Activated CD4-positive, alpha-beta T cell treated with anti-CD3 and anti-CD28 coated beads for 36 hours (primary cell): ENCODE measurements at places on chromosomes 5 and 9.

GRCh38 chr5:160230686-160231527 lies 1.6 kb downstream of the FABP6 start:
- peak; percentile 33 for DNase-seq

DNA sequence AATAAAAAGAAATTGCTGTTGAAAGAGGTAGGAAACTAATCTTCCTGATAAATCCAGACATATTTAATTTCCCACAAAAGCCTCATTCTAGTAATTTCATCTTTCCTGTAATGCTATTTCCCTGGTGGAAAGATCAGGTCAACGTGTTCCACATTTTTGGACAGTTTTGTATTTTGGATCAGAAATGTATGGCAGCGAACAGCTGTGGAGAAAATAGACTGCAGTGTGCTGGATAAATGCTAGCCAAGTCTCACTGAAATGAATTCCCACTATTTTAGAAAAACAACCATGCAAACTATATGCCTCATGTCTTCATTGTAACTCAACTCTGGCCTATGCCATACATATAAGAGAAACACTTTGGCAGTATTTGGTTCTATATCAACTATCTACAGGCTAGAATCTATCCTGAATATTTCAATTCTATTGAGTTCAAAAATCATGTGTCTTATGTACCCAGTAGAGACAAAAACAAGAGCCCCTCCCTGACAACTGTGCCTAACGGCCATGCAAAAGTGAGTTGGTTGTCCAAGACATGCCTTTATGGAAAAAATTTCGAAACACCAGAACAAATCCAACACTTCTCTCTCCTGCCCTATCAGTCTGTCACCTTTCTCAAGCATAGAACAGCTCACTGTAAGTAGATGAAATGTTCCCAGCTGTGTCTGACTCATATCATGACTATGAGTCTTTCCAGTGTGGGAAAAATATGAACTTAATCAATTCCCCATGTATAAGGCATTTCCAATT lies 191.3 kb upstream of the NREP start:
- no peak for DNase-seq

DNA sequence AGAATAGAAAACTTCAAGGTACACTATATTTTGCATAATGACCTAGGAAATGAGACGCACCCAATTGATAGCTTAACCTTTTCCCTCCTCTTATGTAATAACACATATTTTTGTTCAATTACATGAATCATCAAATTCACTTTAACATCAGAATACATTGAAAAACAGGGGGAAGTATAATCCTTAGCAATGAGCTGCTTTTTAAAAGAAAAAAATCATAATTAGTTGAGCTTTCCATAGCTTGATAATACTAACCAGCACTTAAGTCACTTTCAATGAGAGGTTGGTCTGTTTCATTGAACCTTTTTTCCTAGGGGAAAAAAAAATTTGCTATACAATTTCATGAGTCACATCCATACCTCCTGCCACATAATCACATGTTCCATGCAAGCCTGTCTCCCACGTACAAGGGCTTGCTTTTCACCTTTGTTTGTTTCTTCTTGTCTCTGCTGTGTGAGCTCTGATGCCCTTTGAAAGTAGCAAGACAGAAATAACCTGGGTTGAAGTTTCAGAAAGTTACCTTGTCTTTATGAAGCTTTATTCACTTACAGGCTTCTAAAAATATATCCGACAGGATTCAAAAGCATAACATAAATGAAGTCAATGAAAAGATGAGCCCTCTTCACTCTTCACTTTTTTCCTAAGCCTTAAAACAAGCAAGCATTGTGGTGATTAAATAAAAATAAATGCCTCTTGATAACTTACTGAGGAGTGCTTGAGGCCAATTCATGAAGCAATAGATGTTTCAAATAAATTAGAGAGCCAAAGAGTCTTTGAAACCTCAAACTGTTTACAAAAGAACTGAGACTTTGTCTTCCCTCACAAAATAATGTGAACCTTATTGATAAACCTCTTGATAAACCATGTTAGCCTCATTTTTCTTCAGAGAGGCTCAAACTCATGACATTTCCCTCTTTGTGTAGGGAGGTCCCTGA lies 108.5 kb downstream of the FEM1C start:
- no peak for DNase-seq

- DNase-seq, result no peak
These were observed 118.4 kb downstream of the ARHGAP26 start for GRCh38 chr5:142888469-142889085.

GRCh38 chr5:83864652-83865051 lies 144.0 kb upstream of the HAPLN1 start:
- DNase-seq, result no peak

- DNase-seq, result no peak
These were observed 66.6 kb downstream of the NTRK2 start for GRCh38 chr9:84736081-84736480.

DNA sequence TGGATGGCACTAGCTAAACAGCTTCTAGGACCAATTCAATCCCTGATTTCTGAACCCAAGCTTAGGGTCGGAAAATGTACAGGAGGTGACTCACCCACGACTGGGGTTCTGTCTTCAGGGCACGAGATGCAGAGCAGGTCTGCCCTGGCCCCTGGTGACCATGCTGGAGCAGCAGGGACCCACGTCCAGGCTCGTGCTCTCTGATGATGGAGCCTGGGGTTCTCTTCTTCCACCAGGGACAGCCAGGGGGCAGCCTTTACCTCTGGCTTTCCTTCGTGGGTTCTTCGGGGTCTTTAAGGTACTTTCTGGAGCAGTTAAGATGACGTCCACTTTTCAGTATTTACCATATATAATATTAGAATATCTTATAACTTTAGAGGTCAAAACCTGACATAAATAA lies 2.1 kb downstream of the CFAP77 start:
- DNase-seq, result peak; percentile 51

GRCh38 chr5:169012450-169012849 lies 288.5 kb downstream of the SLIT3 start:
- DNase-seq, result no peak

DNA sequence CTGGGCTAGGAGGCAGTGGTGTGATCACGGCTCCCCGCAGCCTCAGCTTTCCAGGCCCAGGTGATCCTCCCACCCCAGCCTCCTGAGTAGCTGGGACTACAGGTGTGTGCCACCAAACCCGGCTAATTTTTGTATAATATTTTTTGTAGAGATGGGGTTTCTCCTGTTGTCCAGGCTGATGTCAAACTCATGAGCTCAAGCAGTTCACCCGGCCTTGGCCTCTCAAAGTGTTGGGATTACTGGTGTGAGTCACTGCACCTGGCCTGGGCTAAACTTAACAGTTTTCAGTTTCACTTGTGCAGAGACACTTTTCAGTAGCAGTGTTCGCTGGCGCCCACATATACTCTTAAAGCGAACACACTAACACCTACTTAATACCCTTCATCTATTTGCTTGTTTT lies 205.6 kb upstream of the ZNF608 start:
- DNase-seq, result no peak

GRCh38 chr9:89702401-89702800 lies 97.6 kb downstream of the GADD45G start:
- no peak for DNase-seq

GRCh38 chr5:129656952-129657351 lies 90.9 kb upstream of the MINAR2 start:
- DNase-seq, result no peak

DNA sequence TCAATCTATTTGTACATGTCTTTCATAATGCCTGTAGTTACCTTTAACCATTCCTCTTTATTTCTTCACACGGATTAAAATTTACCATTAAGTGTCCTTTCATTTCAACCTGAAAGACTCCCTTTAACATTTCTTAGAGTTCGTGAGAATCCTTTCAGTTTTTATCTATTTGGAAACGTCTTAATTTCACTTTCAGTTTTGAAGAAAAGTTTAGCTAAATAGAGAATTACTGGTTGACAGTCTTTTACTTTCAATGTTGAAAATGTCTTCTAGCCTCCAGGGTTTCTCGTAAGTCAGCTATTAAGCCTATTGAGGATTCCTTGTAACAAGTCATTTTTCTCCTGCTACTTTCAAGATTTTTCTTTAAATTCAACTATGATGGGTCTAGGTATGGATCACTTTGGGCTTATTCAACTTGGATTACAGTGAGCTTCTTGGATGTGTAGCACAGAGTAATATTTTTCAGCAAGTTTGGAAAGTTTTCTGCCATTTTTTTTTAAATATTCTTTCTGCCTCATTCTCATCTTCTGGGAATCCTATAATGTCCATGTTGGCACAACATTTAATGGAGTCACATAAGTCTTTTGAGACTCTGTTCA lies 48.5 kb downstream of the RFX3 start:
- no peak for DNase-seq

DNA sequence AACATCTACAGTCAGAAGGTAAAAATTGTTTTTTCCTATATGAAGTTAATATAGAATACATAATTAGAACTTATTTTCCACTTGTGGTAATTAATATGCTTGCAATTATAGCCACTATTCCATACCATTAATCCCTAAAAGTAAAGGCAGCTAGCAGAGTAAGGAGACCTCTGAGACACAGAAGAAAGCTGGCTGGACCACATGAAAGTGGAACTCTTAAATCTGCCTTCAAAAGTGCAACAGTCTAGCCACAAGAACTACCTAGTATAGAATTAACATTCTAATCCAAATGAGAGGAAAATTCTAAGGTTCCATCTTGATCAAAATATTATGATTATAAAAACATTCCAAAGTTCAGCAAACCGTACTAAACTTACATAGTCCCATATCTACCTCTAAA lies 37.6 kb downstream of the ARL15 start:
- no peak for DNase-seq

DNA sequence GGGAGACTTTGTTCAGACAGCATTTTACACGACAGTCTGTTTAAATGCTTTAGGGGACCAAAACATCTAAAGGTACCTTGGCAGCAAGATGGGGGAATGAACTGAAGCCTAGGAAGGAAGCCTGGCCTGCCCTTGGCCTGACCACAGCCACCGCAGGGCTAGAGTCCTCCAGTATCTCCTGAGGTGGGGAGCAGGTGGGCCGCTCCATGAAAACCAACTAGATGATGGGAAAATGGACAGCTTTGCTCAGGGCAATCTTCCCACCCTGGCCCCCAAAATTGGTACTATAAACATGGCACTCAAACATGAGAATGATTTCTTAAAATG lies 153.3 kb downstream of the AUH start:
- no peak for DNase-seq
